Mesenchymal stem cell (in vitro differentiated cells and primary cell): ENCODE measurements at places on chromosomes 12 and 14.

GRCh38 chr12:25583545-25583944, 30.5 kb upstream of the LMNTD1 start:
- DNase-seq: no peak

DNA sequence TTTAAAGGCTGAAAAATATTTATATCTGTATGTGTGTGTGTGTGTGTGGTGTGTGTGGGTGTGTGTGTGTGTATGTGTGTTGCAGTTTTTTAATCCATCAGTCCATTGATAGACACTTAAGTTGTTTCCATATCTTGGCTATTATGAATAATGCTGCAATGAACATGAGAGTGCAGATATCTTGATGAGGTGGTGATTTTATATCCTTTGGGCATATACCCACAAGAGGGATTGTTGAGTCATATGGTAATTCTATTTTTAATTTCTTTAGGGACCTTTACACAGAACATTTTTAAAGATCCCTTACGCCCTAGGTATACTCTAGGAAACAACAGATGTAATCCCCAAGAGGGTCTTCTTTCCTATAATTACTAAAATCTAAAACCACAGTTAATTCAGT, 154.5 kb upstream of the CLEC14A start:
- no peak for DNase-seq

- DNase-seq: no peak
Measured at GRCh38 chr14:95829321-95829720, 47.3 kb upstream of the TUNAR start.

DNA sequence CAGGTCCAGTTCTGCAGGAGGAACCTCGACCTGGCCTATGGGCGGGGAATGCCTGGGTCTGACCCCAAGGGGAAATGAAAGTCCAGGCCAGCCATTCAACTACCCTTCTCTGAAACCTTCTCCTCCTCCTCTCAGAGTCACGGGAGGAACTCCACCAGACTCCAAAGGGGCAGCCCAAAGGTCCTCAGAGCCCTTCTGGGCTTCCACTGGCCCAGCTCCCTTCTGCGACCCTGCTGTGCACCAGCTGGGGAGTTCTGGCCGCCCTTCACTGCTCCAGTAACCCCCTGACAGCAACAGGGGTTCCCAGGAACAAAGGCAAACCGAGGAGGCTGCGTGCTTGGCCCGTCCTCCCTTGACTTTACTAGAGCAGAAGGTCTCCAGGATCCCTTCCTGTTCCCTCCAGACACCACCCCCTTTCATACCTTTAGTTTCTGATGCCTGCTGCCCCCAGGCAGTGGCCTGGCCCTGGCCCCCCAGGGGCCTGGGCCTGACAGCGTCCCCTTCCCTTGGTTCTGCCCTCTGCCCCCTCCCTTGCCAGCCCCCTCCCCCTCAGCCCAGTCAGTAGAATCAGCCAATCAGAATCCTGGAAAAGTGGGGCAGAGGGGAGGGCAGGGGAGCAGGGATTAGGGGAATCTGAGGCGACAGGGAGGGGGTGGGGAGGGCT, 850 bp upstream of the ZNF385A start:
- DNase-seq: no peak

- DNase-seq: peak; percentile 71
Measured at GRCh38 chr12:71746974-71747611, 7.6 kb upstream of the RAB21 start.

GRCh38 chr14:25953532-25954139, 644.2 kb downstream of the NOVA1 start:
- DNase-seq: peak; percentile 6

- no peak for DNase-seq
Measured at GRCh38 chr14:80933282-80933681, 8.3 kb downstream of the CEP128 start.

DNA sequence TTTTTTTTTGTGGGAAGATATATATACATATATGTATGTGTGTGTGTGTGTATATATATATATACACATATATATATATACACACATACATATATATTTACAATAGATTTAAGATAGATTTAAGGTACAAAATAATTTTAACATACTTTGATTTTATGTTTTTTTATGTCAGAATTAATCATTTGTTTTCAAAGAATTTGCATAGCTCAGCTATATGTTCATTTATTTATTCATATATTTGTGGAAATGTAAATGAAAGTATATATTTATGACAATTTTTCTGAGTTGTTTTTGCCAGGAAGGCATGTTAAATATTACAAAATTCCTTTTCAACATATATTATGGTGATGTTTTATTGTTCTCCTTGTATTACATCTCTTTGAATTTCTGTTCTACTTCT, 887.4 kb upstream of the NOVA1 start:
- no peak for DNase-seq

GRCh38 chr14:39109893-39110715, 4.0 kb upstream of the GEMIN2 start:
- no peak for DNase-seq
